ENCODE measurements at places on chromosomes 1 and 21. TPM values are rescaled to one million over a fixed set of nuclear protein-coding genes. Genes with fewer than 3 reads are reported as not detected.

- H3K36me3 ChIP-seq = no peaks in the 10 kb centered on the region
These were observed 625.0 kb upstream of the RGS18 start for GRCh38 chr1:191533254-191533653.

DNA sequence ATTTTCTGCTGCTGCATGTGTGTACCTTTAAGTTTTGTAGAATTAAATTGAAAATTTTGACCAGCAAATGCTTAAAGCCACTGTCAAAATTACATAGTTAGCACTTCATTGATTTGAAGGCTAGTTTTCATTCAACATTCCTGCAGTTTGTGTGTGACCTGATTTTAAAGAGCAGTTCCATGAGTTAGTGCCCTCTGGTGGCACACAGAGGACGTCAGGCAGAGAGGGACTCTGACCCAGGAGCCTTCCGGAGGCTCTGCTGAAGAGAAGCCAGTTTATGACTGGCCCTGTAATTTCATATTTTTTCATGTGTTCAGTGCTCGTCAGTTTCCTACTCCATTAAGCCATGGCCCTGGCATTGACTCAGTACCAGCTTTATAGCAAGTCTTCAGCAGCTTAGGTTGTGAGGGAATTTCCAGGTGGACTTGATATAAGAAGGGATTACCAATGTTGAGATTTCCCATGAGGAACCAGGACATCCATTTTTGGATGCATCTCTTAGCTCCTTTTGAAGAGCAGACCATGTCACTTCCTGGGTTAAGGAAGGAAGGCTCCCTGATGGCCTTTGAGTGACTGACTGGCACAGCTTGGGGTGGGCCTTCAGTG, 104.7 kb downstream of the CAMTA1 start:
- peaks cover 9% of the 10 kb centered on the region for H3K4me1 ChIP-seq
- peak; percentile 57 for DNase-seq
- H3K4me3 ChIP-seq = no peak overlapping the region
- peaks cover 12% of the 10 kb centered on the region for H3K36me3 ChIP-seq
- no peak overlapping the region for H3K27ac ChIP-seq
- no peaks in the 10 kb centered on the region for H3K27me3 ChIP-seq

DNA sequence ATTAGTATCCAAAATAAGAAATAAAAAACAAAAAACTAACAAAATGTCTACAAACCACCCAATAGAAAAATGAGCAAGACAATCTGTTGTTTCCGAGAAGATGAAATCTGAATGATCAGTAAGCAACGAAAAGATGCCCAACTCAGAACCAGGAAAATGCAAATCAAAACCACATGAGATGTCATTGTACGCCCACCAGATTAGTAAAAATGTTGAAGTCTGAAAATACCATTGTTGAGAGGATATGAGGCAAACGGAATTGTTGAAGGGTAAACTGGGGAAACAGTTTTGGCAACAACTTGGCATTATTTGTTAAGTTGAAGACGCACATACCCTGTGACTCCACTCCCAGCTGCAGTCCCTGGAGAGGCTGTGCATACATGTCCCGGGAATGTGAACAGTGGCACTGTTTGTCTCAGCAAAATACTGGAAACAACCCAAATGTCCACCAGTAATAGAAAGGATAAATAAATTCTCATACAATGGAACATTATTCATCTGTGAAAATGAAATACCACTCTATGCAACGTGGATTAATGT, 10.6 kb downstream of the ZBTB17 start:
- H3K4me3 ChIP-seq = no peak overlapping the region
- H3K4me1 ChIP-seq = peaks cover 17% of the 10 kb centered on the region
- H3K27ac ChIP-seq = no peak overlapping the region
- DNase-seq = no peak
- peaks cover 6% of the 10 kb centered on the region for H3K36me3 ChIP-seq

DNA sequence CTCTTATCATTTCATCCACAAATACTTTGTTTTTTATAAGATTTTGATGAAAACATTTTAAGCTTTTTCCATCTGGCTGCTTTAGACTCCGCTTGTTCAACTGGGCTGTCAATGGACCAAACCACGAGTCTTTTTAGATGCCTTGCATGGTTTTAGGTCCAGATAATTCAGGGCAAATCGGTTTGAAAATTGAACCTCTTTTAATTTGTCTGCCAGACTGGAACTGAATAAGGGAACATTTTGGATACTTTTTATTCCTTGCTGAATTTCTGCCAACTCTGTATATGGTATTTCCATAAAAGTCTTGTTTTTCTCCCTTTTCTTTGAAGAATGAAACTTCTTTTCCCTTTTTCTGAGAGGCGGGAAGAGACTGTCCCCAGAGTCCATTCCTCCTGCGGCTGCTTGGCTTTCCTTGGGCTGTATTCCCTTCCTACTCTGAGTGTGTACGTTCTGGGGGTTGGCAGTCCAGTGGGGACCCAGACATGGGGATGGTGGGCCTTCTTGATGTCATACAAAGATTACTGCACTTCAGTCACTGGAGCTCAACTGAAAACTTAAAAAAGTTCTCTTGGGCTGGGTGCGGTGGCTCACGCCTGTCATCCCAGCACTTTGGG, 46.5 kb upstream of the CNN3 start:
- no peaks in the 10 kb centered on the region for H3K4me1 ChIP-seq
- no peaks in the 10 kb centered on the region for H3K36me3 ChIP-seq
- H3K4me3 ChIP-seq = no peak overlapping the region
- no peak overlapping the region for H3K27ac ChIP-seq
- DNase-seq = no peak

- H3K27ac ChIP-seq = no peak overlapping the region
- H3K4me3 ChIP-seq = no peak overlapping the region
- no peaks in the 10 kb centered on the region for H3K4me1 ChIP-seq
- H3K27me3 ChIP-seq = no peaks in the 10 kb centered on the region
- H3K36me3 ChIP-seq = no peaks in the 10 kb centered on the region
These were observed 69.5 kb upstream of the DESI2 start for GRCh38 chr1:244583358-244583982.

- no peaks in the 10 kb centered on the region for H3K27me3 ChIP-seq
- no peak for DNase-seq
- no peak overlapping the region for H3K4me3 ChIP-seq
- H3K36me3 ChIP-seq = peaks cover 13% of the 10 kb centered on the region
- H3K27ac ChIP-seq = no peak overlapping the region
These were observed 27.0 kb downstream of the TRMT1L start for GRCh38 chr1:185129708-185130107.

- peaks cover 27% of the 10 kb centered on the region for H3K27me3 ChIP-seq
- H3K4me1 ChIP-seq = peaks cover 8% of the 10 kb centered on the region
- no peaks in the 10 kb centered on the region for H3K36me3 ChIP-seq
- H3K27ac ChIP-seq = no peak overlapping the region
These were observed 25.6 kb upstream of the VAV3 start for GRCh38 chr1:107990606-107991005.

GRCh38 chr1:194447636-194448035, 1261.2 kb upstream of the B3GALT2 start:
- DNase-seq = no peak
- no peaks in the 10 kb centered on the region for H3K36me3 ChIP-seq
- H3K4me1 ChIP-seq = no peaks in the 10 kb centered on the region
- no peaks in the 10 kb centered on the region for H3K27me3 ChIP-seq
- no peak overlapping the region for H3K27ac ChIP-seq
- H3K4me3 ChIP-seq = no peak overlapping the region

- no peaks in the 10 kb centered on the region for H3K27me3 ChIP-seq
- H3K36me3 ChIP-seq = peaks cover 5% of the 10 kb centered on the region
- no peak overlapping the region for H3K4me3 ChIP-seq
- no peak for DNase-seq
- H3K4me1 ChIP-seq = no peaks in the 10 kb centered on the region
- no peak overlapping the region for H3K27ac ChIP-seq
These were observed 48.5 kb downstream of the EVI5 start for GRCh38 chr1:92736395-92736794.

DNA sequence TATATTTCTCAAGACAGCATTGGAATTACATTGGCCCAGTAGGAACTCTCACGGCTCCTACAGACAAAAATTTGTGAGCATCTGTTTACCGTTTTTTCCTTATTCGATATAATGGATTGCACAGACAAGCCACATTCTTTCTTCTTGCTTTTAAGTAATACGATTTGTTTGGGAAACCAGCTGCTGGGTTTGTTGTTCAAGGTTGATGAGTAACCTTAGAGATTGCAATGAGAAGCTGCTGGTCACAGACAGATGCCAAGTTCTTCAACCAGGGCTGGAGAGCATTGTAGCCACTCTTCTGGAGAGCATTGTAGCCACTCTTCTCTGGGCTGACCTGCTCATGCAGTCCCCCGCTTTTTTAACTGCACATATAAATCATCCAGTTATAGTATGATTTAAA, 1.4 kb upstream of the MIA3 start:
- peaks cover 40% of the 10 kb centered on the region for H3K27me3 ChIP-seq
- peaks cover 27% of the 10 kb centered on the region for H3K4me1 ChIP-seq
- no peak overlapping the region for H3K27ac ChIP-seq
- no peak overlapping the region for H3K4me3 ChIP-seq
- peaks cover 25% of the 10 kb centered on the region for H3K36me3 ChIP-seq

GRCh38 chr1:153773096-153773921, 1.9 kb upstream of the SLC27A3 start:
- no peak for DNase-seq
- no peak overlapping the region for H3K27ac ChIP-seq
- peaks cover 52% of the 10 kb centered on the region for H3K36me3 ChIP-seq

- peaks cover 91% of the 10 kb centered on the region for H3K27me3 ChIP-seq
- DNase-seq = no peak
- H3K27ac ChIP-seq = no peak overlapping the region
- H3K4me1 ChIP-seq = no peaks in the 10 kb centered on the region
- no peak overlapping the region for H3K4me3 ChIP-seq
- no peaks in the 10 kb centered on the region for H3K36me3 ChIP-seq
These were observed 13.3 kb downstream of the KCNJ10 start for GRCh38 chr1:160056648-160057169.

DNA sequence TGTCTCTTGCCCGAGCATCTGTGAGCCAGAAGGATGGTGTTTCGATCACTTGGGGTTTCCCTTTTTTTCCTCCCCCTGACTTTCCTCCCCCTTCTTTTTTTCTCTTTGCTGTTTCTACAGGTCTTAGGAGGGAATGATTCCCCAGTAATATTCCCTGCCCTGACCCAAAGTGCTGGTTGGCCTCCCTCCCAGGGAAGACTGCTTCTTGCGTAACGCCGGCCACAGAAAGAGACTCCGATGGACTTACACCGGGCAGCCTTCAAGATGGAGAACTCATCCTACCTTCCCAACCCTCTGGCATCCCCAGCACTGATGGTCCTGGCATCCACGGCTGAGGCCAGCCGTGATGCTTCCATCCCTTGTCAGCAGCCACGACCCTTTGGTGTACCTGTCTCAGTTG, 6.8 kb downstream of the RNF220 start:
- H3K36me3 ChIP-seq = no peaks in the 10 kb centered on the region
- H3K27me3 ChIP-seq = no peaks in the 10 kb centered on the region
- H3K4me1 ChIP-seq = no peaks in the 10 kb centered on the region

DNA sequence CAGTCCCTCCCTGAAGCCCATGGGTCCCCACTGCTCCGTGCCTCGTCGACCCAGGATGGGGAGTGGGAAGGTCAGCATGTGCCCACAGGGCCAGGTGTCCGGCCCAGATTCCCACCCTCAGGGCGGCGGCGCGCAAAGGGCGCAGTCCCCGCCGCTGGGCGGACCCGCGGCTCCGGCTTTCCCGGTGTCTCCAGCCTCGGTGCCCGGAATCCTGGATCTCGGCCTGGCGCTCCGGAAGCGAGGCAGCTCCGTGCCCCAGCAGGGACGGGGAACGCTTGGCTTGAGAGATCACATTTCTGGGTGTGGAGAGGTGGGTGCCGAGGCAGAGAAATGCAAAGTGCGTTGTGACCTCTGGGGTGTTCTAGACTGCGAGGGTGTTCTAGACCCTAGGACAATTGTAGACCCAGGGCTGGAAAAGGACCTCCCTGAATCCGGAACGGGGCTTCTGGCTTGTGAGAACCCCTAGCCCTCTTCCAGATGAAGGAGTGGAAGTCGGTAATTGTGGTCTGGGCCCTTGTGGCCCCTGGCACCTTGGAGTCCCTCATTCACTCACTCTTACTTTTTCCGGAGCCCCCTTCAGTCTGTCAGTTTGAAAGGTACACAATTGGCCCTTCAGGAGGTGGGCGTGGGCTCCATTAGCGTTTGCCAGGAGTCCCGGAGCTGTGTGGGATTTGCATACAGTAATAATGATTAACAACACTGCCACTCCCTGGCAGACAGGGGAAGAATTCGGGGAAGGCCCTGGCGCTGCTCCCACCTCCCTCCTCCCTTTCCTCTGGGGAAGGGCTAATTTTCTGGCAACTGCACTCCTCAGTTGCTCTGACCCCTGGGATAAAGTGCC, 1.6 kb upstream of the KCND3 start:
- peaks cover 71% of the 10 kb centered on the region for H3K27me3 ChIP-seq
- H3K4me3 ChIP-seq = peak overlapping the region; percentile 79
- H3K36me3 ChIP-seq = peaks cover 6% of the 10 kb centered on the region
- H3K4me1 ChIP-seq = peaks cover 8% of the 10 kb centered on the region
- DNase-seq = peak; percentile 55
- no peak overlapping the region for H3K27ac ChIP-seq

- H3K27me3 ChIP-seq = peaks cover 3% of the 10 kb centered on the region
- no peak for DNase-seq
- no peak overlapping the region for H3K4me3 ChIP-seq
- no peaks in the 10 kb centered on the region for H3K4me1 ChIP-seq
- H3K27ac ChIP-seq = no peak overlapping the region
- H3K36me3 ChIP-seq = peaks cover 37% of the 10 kb centered on the region
These were observed 16.3 kb downstream of the LRRC71 start for GRCh38 chr1:156936721-156937220.

GRCh38 chr1:82454431-82454830, 653.7 kb downstream of the ADGRL2 start:
- H3K27me3 ChIP-seq = no peaks in the 10 kb centered on the region
- H3K36me3 ChIP-seq = no peaks in the 10 kb centered on the region
- no peak for DNase-seq
- H3K27ac ChIP-seq = no peak overlapping the region
- no peak overlapping the region for H3K4me3 ChIP-seq
- no peaks in the 10 kb centered on the region for H3K4me1 ChIP-seq

DNA sequence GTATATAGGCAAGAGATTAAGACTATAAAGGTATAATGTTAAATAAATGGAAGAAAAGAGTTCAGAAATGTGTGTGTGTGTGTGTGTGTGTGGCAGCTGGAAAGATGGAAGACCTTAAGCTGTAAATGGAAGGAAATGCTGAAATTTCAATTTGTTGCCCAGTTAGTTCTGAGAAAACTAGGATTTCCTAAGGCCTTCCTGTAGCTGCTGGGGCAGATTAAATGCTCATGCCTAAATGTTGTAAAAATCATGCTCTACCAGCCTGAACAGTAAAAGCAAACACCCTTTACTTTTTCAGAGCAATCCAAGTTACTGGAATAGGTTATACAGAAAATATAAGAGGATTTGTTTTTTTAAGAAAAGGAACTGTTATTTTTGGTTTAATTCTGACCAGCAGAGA, 8.3 kb downstream of the ADCY10 start:
- no peak overlapping the region for H3K4me3 ChIP-seq
- H3K36me3 ChIP-seq = peaks cover 6% of the 10 kb centered on the region
- peaks cover 10% of the 10 kb centered on the region for H3K4me1 ChIP-seq
- H3K27ac ChIP-seq = no peak overlapping the region
- DNase-seq = no peak

GRCh38 chr1:169511316-169512005, 25.7 kb upstream of the SLC19A2 start:
- DNase-seq = no peak
- H3K27ac ChIP-seq = peak overlapping the region; percentile 65
- H3K27me3 ChIP-seq = no peaks in the 10 kb centered on the region
- H3K4me1 ChIP-seq = peaks cover 89% of the 10 kb centered on the region

Gene OR6P1
- total RNA-seq = not detected

Gene CRABP2
- total RNA-seq = 27.3 TPM

Gene GPR153
- total RNA-seq = 3.7 TPM

Gene MYOG
- not detected for total RNA-seq

Gene SCNM1
- total RNA-seq = 49.8 TPM

Gene TMEM52
- 0.64 TPM for total RNA-seq

Gene CRYAA
- not detected for total RNA-seq

Gene CAMK2N1
- total RNA-seq = 66.0 TPM

Gene ASAP3
- total RNA-seq = 3.5 TPM

All from Calu3 (cell line).